Activated T-cell treated with anti-CD3 and anti-CD28 coated beads, Interleukin-2, amount 50 U/mL, for 4 hours (primary cell): ENCODE measurements at places on chromosomes 6 and 20. TPM values are rescaled to one million over a fixed set of nuclear protein-coding genes. Genes with fewer than 3 reads are reported as not detected.

The RHAG gene
- total RNA-seq, result 0.32 TPM

- DNase-seq, result no peak
These were observed 55.3 kb downstream of the RARS2 start for GRCh38 chr6:87534377-87535047.

DNA sequence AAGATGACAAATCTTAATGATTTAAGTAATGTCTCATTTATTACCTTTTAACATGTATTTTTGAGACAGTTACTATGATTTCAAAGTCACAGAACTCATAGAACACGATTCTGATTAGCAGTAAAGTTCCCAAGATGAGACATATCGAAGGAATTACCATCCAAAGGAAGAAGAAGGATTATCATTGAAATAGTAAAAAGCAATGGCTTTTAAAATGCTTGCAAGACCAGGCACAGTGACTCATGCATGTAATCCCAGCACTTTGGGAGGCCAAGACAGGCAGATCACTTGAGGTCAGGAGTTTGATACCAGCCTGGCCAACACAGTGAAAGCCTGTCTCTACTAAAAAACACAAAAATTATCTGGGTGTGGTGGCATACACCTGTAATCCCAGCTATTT, 219.2 kb downstream of the KHDC1L start:
- no peak for DNase-seq

GRCh38 chr6:130517444-130517931, 151.7 kb downstream of the TMEM200A start:
- no peak for DNase-seq

GRCh38 chr6:165478581-165478980, 169.2 kb upstream of the C6orf118 start:
- no peak for DNase-seq
